Smooth muscle cell of bladder (primary cell): ENCODE measurements at places on chromosomes 5 and 9. TPM values are rescaled to one million over a fixed set of nuclear protein-coding genes. Genes with fewer than 3 reads are reported as not detected.

ADAMTS12 gene
- total RNA-seq = 29.9 and 34.2 TPM in 2 replicates

CCNJL gene
- total RNA-seq = 0.14 and 0.18 TPM in 2 replicates

PCDHA3 gene
- total RNA-seq = 0.14 and 0.28 TPM in 2 replicates

KLF4 gene
- 16.5 and 16.8 TPM in 2 replicates for total RNA-seq

ECM2 gene
- total RNA-seq = 4.3 and 5.0 TPM in 2 replicates

KIAA0825 gene
- 3.0 and 3.1 TPM in 2 replicates for total RNA-seq
